ENCODE measurements at places on chromosomes 12 and 14.

DNA sequence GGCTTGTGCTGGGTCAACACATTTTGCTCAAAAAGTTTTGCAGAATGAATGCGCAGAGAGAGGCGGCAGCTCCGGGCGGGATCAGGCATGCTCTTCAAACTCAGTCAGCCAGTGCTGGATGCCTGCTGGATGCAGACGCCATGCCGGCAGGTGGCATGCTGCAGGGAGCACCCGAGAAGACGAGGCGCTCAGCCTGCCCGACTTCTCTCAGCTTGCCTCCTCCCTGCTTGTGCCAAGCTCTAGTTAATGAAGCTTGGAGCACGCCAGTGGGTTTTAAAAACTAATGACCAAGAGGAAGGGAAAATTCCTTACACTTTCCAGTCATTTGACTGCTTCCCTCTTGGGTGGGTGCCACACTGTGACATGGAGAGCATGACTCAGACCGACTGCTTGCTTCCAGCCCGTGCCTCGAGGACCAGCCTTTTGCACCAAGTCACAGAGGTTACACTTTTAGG is 39.8 kb downstream of the SLC24A4 start:
- DNase-seq = no peak

- DNase-seq = no peak
These were observed 27.4 kb upstream of the CCND2 start for GRCh38 chr12:4246116-4246515.

DNA sequence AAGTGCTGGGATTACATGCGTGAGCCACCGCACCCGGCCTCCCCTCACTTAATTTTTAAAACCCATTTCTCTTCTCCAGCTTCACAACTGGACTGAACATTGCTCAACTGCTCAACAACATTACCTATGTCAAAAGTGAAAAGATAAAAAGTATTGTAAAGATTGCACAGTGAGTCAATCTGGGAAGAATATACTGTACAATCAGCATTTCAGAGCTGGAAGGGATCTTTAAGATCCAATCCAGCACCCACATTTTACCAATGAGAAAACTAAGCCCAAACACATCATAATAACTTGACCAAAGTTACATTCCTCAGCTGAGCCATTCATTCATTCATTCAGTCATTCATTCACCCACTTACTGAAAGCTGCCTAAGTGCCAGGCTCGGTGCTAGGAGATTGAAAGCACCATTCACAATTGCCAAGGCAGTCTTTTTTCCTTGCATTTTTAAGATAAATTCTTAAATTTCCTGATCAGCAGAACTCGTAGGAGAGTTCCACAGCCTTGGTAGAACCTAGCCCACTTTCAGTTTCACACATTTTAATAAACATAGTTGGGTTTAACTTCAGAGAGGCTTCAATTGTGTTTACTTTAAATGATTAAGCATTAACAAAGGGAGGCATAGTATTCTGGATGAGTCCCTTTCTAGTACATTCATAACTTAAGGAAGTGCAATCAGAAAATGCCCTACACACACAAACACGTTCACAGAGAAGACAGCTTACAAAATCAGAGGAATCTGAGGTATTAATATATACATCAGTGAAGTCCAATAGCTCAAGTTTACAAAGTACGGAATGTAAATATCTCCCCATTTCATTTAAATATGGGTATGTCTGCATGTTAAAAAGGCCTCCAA is 3.0 kb downstream of the GALNT4 start:
- DNase-seq = peak; percentile 27

DNA sequence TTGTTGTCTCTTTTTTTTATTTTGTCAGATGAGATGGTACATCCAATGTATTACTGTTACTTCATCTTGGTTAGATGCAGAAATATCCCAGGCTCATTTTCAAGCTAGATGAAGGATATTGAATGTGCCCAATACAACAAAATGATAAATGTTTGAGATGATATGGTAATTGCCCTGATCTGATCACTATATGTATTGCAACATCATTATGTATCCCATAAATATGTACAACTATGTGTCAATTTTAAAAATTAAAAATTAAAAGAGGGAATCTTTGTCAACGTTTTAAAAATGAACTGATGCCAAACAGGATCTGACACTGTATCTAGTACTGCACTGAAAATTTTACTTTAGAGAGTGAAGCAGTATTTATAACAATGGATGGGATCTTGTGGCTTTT is 78.5 kb downstream of the PPM1H start:
- DNase-seq = no peak

- peak; percentile 57 for DNase-seq
These were observed 126.0 kb upstream of the PARP11 start for GRCh38 chr12:3998968-3999792.

DNA sequence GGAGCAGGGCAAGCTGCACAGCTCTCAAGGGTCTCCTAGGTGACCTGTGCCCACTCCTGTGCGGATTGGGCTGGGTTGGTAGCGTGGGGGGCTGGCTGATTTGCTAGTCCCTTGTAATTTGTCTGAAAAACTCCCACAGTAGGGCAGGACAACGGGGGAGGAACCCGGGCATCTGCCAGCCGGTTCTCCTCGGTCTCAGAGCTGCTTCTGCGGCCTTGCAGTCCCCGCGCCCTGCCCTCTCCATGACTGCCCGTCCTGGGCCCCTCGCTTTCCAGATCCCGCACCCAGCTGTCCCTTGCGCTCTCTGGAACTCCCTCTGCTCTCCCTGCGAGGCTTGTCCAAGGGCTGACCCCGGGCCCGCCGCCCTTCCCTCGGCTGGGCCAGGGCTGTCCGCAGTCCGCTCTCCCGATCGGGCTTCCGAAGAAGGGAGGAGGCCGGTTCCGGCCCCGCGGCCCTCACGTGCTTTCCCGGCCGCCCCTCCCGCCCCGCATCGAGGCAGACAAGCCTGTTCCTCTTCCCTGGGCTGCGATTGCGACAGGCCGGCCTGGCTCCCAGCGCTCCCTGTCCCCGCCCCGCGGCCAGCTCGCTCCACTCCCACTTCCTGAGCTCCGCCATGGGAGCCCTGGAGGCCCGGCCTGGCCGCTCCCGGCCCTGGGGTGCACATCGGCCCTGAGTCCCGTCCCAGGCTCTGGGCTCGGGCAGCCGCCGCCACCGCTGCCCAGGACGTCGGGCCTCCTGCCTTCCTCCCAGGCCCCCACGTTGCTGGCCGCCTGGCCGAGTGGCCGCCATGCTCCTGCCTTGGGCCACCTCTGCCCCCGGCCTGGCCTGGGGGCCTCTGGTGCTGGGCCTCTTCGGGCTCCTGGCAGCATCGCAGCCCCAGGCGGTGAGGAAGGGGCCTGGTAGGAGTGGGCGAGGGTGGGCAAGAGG is at the start of gene LTBR:
TSS of gene LTBR (plus strand) at position 591 of the 927 bp plus-strand sequence. CDS start at position 788, 197 bp downstream.
- DNase-seq = peak; percentile 94

- no peak for DNase-seq
These were observed 1.7 kb upstream of the CCND2 start for GRCh38 chr12:4271717-4272423.

DNA sequence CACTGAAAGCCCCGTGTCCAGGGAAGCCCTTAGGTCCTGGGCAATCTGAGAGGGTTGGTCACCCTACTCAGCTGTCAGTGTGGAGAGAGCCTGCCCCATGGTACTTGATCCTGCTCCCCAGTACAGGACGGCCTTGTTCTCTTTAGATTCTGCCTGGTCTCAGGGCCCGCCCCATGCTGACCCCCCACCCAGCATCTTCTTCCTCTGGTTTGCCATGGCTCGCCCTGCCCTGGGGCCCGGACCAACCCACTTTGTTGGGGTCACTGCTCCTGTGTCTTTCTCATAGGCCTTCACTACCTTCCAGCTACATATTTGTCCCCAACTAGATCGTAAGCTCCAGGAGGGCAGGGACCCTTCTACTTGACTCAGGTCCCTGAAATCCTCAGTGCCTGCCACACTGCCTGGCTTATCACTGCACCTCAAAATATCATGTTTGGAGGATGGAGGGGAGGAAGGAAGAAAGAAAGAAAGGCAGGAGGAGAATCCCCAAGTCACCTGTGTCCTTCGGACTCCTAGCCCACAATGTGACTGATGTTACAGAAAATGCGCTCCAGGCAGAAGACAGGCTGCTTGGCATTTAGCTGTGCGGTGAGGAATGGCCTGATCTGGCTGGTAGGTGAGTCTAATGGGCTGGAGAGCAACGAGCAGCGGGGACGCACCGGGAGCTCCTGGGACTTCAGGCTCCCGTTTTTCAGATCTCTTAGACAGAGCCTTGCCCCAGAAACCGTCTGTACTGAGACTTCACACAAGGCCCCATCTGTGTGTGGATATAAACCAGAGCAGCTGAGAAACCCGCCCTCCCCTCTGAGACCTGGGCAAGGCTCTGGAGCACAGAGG is 66.1 kb downstream of the C14orf132 start:
- no peak for DNase-seq

- DNase-seq = no peak
These were observed 75.4 kb downstream of the KNTC1 start for GRCh38 chr12:122602456-122602855.

- DNase-seq = no peak
These were observed 41.1 kb upstream of the TSPAN9 start for GRCh38 chr12:3035815-3036702.

DNA sequence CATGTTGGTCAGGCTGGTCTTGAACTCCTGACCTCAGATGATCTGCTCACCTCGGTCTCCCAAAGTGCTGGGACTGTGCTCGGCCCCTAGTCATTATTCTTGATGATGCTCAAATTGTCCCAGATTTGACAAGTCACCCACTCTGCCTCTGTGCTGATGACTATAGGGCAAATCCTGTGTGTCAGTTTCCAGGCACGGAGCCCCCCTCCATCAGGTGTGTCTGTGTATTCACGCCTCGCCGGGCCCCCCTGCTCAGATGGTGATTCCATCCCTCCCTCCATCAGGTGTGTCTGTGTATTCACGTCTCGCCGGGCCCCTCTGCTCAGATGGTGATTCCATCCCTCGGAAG is 4.3 kb upstream of the GPR132 start:
- DNase-seq = no peak

GRCh38 chr14:66380143-66380542 is 106.0 kb upstream of the CCDC196 start:
- no peak for DNase-seq

DNA sequence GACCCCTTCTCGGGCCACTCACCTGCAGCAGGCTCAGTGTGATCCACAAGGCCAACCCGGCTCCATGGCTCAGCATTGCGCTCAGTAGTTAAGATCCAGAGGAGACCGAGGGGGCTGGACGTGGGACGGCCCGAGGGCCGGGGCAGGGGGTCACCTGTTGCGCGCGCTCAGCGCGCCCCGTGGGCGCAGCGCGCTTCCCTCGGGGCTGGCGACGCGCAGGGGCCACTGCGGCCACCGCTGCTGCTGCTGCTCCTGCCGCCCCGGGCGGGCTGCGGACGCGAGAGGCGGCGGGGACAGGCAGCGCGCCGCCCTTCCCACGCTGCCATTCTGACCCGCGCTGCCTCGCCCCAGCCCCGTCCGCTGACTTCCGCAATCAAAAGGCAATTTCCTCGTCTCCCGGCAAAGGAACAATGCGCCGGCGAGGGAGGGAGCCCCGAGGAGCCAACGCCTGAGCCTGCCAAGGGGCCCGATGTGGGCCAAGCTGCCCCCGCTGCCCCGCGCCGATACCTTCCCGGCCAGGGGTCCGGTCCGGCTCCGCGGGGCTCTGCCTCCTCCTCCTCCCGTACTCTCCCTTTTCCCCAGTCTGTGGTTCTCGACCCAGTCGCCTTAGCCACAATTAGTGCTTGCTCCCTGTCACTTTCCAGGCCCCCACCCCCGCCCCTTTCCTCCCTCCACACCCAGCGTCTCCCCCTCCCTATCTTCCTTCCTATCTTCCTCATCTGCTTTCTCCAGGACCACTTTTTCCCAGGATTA is 27.3 kb downstream of the PTPRB start:
- DNase-seq = peak; percentile 69
